ENCODE measurements at places on chromosomes 7 and 10. TPM values are rescaled to one million over a fixed set of nuclear protein-coding genes. Genes with fewer than 3 reads are reported as not detected.

SLC39A12 gene
- total RNA-seq: not detected

CHN2 gene
- total RNA-seq: 2.3 TPM

ZWINT gene
- total RNA-seq: 170 TPM

ZNF239 gene
- 3.5 TPM for total RNA-seq

PAOX gene
- 6.1 TPM for total RNA-seq

NEUROG3 gene
- not detected for total RNA-seq

MSMB gene
- not detected for total RNA-seq

LIPK gene
- total RNA-seq: not detected

KEL gene
- not detected for total RNA-seq

GUSB gene
- 29.2 TPM for total RNA-seq

GHRHR gene
- not detected for total RNA-seq

FAM20C gene
- total RNA-seq: 27.1 TPM

DNAH11 gene
- total RNA-seq: 6.2 TPM

OGDHL gene
- 3.5 TPM for total RNA-seq

MYL10 gene
- total RNA-seq: not detected

ABCB1 gene
- total RNA-seq: 0.14 TPM

CALML5 gene
- not detected for total RNA-seq

ANXA8L1 gene
- 63.8 TPM for total RNA-seq

DYNC1I1 gene
- total RNA-seq: 2.4 TPM

CYP3A5 gene
- 1.9 TPM for total RNA-seq

CHAT gene
- total RNA-seq: not detected

LRIT2 gene
- not detected for total RNA-seq

GRM8 gene
- not detected for total RNA-seq

ADAM8 gene
- total RNA-seq: 0.31 TPM

METTL2B gene
- 37.6 TPM for total RNA-seq

ANKRD1 gene
- total RNA-seq: 1,018 TPM

CLCN1 gene
- not detected for total RNA-seq

CYP26A1 gene
- 0.65 TPM for total RNA-seq

KCNIP2 gene
- total RNA-seq: 2.8 TPM

PNLIP gene
- not detected for total RNA-seq

VSTM4 gene
- total RNA-seq: 2.6 TPM

PRRT4 gene
- total RNA-seq: 0.10 TPM

C10orf105 gene
- total RNA-seq: not detected

DPP6 gene
- total RNA-seq: not detected

GNG11 gene
- total RNA-seq: 27.9 TPM

MRPS17 gene
- 23.3 TPM for total RNA-seq

CCZ1B gene
- 37.3 TPM for total RNA-seq

TASOR2 gene
- total RNA-seq: 59.0 TPM

HMX3 gene
- total RNA-seq: not detected

TUBAL3 gene
- not detected for total RNA-seq

RSPH10B2 gene
- total RNA-seq: 0.05 TPM

Data from A172 (cell line).